HuH-7 (cell line): ENCODE measurements at places on chromosomes 6 and 20.
A peak's percentile ranks its signal among the peaks of the same experiment; 100 is the strongest.

DNA sequence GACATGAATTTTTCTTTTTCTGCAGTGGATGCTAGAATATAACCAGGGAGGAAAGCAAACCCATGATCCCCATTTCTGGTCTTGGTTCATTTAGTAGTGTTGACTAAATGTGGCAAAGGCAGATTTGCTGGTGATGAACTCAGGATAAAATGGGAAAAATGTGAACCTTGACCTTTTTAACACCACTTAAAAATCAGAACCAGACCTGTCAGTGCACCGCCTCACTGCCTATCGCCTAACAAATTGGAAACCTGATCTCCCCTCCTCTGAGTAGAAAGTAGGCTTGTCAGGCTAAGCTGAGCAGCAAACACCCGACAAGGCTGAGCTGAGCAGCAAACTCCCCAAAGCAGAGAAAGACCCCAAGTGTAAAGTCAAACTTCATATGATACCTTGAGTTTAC lies 254.8 kb downstream of the FOXC1 start:
- peak; percentile 28 for DNase-seq

DNA sequence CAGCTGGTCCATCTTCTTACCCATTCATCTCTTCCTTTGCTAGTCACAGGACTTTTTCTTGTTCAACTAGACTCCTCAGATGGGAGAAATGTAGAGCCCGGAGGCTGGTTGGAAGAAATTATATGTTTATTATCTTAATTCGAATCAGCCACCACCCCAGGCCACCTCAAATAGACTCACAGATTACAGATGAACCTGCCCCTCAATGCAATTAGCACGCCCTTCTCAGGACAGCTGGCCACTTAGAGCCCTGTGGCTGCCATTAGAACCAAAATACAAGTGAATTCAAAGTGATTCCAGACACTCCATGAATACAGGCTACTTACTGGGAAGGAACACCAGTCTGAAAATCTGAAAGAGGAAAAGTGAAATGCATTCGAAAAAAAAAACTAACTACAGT lies 176.4 kb downstream of the MAFB start:
- DNase-seq: no peak

DNA sequence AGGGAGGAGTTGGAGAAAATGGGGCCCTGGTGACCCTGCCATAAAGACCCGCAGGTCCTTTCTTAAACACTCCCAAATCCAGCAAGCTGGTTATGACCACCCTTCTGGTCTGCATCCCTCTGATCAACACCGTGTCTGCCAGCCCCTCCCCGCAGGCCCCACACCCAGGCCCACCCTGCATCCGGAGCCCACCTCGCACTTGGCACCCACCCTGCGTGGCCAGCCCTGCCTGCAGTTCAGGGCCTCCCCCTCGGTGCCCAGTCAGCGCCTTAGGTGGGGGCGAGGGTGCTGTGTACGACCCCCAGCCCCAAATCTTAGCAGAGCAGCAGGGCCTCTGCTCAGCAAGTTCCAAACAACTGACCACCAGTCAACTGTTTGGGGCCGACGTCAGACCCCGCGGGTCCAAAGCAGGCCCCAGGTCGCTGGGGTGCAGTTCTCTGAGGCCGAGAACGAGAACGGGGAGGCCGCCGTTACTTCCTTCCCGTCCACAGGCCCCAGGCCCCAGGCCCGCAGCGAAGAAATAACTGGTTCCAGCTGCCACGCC lies 1.2 kb downstream of the ACSS1 start:
- no peak for DNase-seq

DNA sequence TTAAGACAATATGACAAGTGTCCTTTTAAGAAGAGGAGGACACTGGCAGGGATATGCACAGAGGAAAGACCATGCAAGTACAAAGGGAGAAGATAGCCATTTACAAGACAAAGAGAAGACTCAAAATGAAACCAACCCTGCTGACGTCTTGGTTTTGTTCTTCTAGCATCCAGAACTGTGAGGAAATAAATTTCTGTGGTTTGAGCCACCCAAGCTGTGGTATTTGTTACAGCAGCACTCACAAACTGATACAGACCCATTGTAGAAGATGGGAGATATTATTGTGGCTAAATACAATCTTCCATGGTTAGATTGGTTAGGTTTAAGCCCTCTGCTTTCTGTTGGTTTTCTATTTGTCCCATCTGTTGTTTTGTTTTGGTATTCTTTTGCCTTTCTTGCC lies 88.6 kb upstream of the SLC35F1 start:
- DNase-seq: no peak

GRCh38 chr6:2763876-2764540 lies 1.2 kb upstream of the WRNIP1 start:
- DNase-seq: no peak

DNA sequence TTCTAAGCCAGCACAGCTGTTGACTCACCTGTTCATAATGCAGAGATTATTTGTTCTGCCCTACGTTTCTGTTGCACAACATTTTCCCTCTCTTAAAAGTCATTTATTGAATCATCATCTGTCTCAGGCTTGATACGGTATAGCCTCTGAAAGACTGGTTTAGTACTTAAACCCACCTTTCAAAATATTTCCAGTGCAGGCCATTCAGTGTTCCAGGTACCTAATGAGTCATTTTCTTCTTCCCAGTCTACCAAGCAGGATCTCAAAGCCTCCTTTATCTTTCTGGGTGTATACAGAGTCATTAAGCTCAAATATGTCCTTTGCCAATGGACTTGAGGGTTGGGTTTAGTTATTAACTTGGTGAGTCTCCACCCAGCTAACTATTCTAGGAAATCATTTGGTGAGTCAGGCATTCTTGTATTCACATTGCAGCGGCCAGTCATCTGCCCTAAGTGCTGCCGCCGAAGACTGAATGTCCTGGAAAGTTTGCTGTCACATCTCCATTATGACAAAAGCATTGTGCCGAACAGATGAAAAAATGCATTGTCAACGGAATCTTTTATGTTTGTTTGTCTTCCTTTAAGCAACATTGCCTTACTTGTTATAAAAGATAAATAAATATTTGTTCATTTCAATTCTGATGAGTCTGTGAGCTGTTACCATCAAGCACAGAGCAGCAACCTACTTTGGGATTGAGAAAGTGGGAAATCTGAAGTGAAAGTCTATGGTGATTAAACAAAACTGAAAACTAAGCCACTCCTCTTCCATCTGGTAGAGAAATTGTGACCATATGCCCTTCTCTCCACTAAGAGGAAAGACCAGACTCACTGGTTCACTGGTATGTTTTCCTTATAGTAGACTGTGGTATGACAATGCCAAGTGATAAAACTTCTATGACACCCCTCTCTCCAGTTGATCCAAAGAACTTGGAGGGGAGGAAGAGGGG lies 14.3 kb upstream of the FAM135A start:
- DNase-seq: peak; percentile 46

DNA sequence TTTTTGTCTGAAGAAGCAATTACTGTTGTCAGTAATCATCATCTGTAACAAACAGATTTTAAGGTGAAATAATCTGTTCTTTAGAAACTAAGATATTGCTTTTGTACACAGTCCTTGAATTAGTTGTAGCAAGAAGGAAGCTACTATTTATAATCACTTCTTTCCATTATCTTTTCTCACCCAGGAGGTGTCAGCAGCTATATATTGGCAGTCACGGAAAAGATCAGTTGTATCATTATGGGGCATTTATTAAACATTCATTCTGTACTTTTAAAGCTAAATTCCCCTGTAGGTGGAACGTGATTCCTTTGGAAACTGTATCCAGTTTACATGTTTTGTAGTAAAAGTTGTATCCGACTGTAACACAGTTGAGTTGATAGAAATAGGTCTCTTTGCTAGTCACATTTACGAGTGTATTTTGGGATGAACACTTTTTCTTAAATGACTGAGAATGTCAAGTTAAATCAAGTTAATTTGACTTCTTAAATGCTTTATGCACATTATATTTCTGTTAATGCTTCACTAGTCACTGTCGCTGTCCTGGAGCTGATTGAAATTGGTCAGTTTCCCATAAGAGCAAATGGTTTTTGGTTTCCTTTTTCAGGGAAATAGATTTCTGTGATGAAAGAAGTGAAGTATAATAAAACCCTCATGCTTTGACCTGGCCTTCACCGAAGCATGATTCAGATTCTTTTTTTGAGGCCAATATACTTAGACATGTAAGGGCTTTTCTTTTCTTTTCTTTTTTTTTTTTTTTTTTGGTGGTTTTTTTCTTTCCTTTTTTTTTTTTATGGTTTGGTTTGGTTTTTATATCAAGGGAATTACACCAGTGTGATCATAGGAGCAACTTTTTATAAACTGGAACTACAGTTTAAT lies 5.1 kb downstream of the QKI start:
- no peak for DNase-seq
